ENCODE measurements at places on chromosomes 11 and 22.

DNA sequence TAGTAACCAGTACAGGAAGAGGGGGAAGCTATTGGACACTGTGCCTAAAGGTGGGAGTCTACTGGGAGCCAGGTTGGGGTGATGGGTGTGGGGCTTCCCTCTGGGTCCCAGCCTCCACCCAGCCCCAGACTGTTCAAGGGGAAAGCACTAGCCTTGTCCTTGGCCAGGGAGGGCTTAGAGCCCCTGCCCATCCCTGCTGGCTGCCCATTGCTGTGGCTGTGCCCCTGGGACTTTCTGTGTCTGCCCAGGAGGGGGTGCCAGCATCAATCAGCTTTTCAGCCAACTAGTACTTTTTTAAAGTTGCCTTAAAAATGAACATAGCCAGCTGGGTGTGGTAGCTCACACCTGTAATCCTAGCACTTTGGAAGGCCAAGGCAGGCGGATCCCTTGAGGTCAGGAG, 19.9 kb downstream of the INCENP start:
- no peak for DNase-seq

DNA sequence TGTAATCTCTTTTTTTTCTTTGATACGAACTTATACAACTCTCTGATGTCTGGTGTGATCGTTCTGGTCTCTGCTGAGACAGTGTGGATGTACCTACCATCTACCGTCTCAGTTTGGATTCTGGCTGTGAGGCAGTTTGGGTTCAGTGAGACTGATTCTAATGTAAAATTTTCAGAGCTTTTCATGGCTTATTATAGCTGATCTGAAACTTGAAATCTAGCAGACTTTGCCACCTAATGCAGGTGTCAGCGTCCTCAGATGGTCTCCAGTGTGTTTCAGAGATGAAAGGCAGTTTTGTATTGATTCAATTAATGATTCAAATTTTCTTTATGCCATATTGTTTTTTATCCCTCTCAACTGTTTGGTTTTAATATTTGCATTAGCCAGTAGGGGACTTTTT, 35.9 kb downstream of the PPFIBP2 start:
- no peak for DNase-seq

DNA sequence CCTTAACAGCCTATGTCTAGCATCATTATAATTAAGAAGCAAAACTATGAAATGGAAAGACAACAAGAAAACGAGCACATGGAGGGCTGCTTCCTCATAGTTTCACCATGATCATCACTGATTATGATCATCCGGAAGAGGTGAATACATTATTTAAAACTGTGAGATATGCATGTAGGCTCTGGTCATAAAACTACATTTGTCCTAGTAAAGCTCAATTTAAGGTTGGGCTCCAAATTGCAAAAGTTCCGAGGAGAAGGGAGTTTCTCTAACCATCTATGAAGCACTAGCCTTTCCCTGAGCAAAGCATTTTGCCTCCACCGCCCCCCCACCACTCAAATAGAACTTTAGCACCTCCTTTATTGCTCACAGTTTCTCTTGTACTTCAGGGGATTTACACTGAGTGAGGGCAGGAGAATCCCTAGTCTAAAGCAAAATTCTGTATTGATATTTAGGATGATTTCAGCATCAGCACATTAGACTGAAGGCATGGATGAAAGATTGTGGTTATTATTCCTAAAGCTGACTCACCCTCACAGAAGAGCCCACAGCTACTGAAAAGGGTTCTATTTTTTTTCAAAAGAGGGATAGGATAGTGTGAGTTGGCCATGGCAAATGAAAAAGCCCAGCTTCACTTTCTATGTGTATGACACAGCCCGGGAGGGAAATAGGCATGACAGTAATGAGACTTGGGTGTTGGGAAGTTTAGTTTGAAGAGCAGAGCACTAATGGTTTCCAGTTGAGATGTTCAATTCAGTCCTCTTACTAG, 203.4 kb downstream of the CADM1 start:
- DNase-seq, result peak; percentile 45

DNA sequence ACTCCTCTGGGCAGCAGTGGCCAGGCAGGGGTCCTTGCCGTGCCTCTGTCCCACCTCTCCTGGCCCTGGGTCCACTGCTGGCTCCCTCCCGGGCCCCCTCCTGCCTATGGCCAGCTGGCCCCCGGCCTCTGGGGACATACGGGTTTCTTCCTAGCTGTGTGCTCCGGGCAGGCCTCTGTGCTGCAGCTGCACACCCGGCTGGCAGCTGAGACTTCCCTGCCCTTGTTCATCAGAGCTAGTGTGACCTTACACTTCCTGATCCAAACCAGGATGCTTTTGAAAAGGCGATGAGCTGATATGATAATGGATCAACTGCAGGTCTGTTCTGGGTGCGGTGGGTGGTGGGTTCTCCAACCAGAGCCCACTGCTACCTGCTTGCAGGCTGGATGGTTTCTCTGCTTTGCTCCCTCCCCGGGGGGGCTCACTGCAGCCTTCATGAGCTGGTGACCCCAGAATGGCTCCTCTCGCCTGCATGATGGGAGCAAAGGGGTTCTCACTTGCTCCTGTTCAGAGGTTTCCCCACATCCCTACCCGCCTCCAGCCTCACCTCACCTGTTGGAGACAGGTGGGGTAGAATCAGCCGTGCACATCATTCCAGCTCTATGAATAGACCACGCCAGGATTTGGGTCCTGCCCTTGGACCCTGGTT, 13.3 kb downstream of the B3GAT1 start:
- no peak for DNase-seq

- DNase-seq, result peak; percentile 19
Observed at GRCh38 chr11:10441652-10442503, 13.2 kb upstream of the AMPD3 start.

DNA sequence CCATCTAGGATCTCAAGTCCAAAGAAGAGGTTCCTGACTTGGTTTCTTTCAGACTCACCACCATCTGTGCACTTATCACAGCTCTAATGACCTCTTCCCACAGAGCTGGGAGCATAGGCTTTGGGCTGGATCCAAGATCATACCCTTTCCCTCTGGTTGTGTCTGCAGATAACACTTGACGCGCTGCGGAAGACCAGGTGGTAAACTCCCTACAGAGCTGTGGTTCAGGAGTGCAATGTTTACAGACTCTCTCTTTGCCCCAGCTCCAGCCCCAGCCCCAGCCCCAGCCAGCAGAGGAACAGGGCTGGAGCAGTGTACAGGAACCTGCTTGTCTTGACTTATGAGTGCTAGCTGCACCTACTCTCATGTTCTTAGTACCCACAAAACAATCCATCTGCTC, 274.4 kb upstream of the SYN3 start:
- no peak for DNase-seq

- DNase-seq, result no peak
Observed at GRCh38 chr22:49965091-49966040, 4.8 kb downstream of the PIM3 start.
